Activated CD4-positive, alpha-beta T cell treated with anti-CD3 and anti-CD28 coated beads, Interleukin-2, amount 50 U/mL, for 48 hours (primary cell): ENCODE measurements at places on chromosomes 7 and 10.

- DNase-seq: no peak
Observed at GRCh38 chr7:142440906-142441411, 183.1 kb upstream of the PRSS58 start.

DNA sequence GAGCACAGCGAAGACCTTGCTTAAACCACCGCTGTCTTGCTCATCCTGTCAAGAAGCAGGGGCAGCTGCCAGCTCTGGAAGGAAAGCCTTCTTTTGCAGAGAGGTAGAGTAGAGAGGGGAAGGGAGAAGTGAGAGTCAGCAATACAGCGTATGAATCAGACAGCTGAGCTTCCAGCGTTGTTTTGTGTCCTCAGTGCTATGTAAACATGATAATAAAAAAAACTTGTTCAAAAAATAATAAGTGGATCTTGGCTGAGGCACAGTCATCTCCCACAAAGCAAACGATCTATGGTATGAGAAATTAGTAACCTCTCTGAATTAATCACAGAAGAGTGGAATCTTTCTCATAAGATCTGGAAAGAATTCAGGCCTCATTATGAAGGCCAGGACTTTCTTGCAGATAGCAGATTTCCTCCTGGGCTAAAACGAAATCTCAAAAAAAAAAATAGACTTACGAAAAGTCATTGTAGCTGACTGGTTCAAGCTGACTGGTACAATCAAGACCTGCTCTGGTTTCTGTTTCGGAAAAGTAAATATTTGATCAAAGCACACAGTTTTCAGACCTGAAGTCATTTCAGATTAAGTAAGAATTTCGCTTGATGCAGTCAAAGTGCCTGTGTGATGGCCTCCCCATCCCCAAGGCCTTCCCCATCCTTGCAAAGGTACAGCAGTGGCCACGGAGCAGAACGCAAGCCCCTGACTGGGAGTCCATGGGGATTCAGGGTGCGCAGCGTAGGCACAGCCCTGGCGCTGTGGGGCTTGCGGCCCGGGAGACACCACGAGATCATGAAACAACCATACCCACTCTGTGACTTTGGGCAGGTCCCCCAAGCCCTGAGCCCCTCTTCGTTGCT is 29.4 kb downstream of the CHST15 start:
- no peak for DNase-seq

GRCh38 chr7:22723637-22724036 is 3.4 kb upstream of the IL6 start:
- DNase-seq: no peak

GRCh38 chr10:79202188-79203013 is 133.6 kb downstream of the ZMIZ1 start:
- peak; percentile 51 for DNase-seq

- peak; percentile 51 for DNase-seq
Observed at GRCh38 chr7:159143780-159144757, 598 bp downstream of the VIPR2 start.

DNA sequence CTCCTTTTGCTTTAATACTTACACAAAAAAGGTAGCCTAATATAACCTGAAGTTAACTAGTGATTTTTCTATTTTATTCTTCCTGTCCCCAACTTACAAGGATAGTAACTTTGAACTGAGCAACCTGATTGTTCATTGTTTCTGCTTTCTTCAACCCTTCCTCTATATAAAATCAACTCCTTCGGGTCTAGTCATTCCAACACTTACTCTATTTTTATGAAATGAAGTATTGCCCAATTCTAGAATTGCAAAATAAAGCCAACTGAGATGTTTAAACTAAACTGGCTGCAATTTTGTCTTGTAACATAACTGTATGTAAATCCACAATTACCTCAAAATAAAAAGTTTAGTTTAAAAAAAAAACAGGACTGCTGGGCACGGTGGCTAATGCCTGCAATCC is 20.3 kb upstream of the DNA2 start:
- no peak for DNase-seq

GRCh38 chr7:90766814-90767564 is 170.9 kb downstream of the CDK14 start:
- DNase-seq: no peak

GRCh38 chr10:17851611-17852010 is 42.5 kb downstream of the MRC1 start:
- no peak for DNase-seq

DNA sequence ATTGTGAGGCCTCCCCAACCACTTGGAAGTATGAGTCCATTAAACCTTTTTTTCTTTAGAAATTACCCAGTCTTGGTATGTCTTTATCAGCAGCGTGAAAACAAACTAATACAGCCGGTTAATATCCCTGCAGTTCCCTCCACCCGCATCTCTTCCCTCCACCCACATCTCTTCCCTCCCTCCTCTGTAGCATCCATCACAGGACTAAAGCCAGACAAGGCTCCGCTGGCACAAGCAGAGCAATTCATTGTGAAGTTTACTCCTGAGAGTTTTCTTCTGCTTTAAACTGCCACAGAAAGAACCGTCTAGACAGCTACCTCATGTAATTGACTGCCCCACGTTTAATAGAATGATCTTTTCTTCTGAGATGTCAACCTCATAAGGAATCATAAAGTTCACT is 131.5 kb downstream of the KIAA1217 start:
- DNase-seq: no peak

GRCh38 chr7:11212816-11213215 is 239.1 kb downstream of the PHF14 start:
- no peak for DNase-seq

DNA sequence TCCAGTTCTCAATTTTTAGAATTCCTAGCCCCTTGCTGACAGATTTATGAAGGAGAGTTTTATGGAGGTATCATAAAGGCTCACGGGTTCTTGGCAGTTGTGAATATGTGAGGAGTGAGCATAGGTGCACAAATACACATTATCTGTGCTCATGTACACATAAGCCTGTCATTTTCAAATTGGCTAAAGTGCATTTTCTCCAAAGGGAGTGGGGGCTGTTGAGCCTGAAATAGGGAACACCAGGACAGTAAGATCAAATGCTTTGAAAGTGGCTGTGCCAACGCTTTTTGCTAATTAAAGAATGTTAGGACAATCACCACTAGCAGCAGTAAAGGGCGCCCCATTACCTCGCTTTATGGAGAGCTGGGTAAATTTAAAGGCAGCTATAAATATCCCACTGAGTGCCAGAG is 8.3 kb upstream of the LRRC4 start:
- no peak for DNase-seq

- no peak for DNase-seq
Observed at GRCh38 chr7:55070271-55070743, 51.5 kb downstream of the EGFR start.
